ENCODE measurements at places on chromosomes 7 and 10.
A peak's percentile ranks its signal among the peaks of the same experiment; 100 is the strongest.

GRCh38 chr10:69661414-69662172, 31.5 kb downstream of the FAM241B start:
- no peak for DNase-seq

DNA sequence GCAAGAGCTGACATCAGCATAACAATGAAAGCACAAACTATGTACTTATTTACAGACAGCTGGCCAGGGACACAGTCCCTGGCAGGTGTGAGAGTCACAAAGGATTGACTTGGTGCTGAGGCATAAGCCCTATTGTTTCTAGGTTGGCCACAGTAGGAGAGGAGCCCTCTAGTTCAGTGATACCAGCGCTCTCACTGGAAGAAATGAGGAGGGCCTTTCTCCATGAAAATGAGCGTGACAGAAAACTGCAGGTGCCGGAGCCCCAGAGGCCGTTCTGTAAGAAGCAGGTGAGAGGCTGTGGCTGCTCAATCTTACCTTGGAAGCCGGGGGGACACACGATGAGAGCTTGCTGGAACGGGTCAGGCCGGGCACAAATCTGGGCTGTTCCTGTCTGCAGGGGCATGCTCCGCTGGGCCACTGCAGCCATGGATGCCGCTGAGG, 90.5 kb downstream of the CLEC2L start:
- DNase-seq, result no peak

GRCh38 chr7:105307163-105307672, 81.5 kb downstream of the SRPK2 start:
- no peak for DNase-seq

DNA sequence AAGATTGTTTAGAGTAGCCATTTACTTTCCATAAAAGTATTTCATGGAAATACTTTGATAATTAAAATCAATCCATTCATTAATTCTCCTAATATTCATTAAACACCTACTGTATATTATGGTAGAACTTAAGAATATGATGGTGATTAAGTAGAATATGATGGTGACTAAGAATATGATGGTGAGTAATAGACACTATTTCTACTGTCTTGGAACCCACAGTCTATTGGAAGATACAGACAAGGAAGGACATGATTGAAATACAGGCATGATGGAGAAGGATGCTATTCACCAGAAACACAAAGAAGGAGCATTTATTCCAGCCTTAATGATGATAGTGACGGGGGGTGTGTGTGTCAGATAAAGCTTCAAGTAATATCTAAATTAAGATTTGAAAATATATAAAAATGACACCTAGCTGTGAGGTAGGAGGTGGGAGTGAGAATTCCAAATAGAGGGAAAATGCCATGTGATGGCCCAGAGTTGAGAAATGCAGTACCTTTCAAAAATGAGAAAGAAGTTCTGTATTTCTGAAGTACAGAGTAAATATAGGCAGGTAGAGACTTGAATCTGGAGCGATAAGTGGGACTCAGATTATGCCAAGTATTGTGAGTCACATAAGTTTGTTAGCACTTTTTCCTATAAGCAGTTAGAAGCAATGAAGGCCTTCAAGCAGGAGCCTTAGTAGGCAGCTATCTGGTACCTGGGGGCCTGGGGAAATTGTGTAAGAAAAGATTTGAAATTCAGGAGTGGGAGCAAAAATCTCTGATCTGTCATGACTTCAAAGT, 12.5 kb upstream of the CDK13 start:
- no peak for DNase-seq

GRCh38 chr7:21620054-21620453, 77.2 kb downstream of the DNAH11 start:
- DNase-seq, result peak; percentile 68

DNA sequence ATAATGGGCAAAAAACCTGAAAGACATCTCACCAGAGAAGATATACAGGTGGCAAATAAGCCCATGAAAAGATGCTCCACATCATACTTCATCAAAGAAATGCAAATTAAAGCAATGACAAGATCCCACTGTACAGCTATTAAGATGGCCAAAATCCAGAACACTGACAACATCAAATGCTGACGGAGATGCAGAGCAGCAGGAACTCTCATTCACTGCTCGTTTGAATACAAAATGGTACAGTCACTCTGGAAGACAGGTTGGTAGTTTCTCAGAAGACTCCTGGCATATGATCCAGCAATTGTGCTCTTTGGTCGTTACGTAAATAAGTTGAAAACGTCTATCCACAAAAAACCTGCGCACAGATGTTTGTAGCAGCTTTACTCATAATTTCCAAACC, 35.5 kb downstream of the KIN start:
- DNase-seq, result no peak

DNA sequence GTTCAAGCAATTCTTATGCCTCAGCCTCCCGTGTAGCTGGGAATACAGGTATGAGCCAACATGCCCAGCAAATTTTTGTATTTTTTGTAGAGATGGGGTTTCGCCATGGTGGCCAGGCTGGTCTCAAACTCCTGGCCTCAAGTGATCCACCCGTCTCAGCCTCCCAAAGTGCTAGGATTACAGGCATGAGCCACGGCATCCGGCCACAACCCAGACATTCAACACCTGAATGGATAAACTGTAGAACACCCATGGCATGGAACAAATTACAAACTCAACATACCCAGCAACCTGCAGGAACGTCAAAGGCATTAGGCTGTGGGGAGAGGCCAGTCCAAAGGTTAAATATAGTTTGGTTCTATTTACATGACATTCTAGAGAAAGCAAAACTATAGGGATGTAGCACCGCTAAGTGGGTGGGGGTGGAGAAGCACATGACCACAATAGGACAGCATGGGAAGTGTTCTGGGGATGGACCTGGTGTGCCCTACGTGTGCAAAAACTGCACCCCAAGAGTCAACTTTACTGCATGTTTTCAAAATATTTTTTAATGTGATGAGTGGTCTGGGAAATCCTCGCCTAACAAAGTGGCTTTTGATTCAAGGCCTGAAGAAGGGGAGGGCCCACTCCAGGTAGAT, 6.5 kb upstream of the PGAM2 start:
- DNase-seq, result no peak

- DNase-seq, result no peak
Observed at GRCh38 chr10:43198682-43199005, 60.4 kb downstream of the CSGALNACT2 start.

DNA sequence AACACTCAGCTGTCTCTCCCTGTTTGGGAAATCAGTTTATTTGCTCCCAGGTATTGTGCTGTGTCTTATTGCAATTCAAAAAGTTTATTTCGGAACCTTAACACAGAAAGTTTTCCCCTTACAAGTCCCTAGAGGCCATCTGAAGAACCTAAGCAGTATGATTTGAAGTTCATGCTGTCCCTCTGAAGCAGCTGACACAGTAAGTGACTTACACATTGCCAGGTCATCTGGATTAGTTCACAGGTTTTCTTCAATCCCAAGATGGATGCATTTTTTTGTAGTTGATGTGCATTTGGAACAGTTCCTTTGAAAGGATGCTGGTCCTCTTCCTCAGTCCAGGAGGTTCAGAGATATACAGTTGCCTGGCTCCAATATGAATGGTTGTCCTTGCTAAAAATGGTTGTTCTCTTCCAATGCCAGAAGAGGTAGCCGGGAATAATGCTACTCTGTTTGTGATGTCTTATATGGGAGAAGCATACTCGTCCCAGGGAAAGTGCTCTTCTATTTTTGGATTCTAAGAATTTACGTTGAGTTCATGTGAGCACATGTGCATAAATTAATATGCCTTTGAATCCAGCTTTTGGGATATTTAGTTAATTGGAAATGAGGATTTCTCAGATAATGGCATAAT, 183.5 kb upstream of the PHYHIPL start:
- DNase-seq, result no peak

DNA sequence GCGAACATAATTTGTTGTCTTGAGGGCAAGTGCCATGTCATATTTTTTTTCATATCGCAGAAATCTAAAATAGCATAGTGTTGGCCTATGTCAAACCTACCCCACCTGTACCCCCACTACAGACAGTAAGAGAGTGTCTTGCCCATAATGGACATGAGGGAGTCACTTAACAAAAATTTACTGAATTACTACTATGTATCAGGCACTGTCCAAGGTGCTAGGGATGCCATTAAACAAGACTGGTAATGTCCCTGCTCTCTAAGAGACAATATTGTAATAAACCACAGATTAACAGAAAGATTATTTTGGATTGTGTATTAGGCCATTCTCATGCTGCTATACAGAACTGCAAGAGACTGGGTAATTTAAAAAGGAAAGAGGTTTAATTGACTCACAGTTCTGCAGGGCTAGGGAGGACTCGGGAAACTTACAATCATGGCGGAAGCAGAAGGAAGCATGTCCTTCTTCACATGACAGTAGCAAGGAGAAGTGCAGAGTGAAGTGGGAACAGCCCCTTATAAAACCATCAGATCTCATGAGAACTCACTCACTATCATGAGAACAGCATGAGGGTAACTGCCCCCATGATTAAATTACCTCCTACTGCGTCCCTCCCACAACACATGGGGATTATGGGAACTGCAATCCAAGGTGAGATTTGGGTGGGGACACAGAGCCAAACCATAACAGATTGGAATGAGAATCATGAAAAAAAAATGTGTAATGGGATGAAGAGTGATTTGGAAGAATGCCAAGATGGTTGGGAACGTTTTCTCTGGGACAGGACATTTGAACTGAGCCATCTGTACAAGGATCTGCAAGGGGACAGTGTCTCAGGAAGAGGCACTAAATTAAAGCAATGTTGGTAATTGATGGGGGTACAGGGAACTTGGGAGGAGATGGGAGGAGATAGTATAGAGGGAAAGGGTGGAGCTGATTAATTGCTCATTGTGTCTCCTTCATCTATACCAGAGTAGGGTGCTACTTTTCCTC, 108.5 kb downstream of the FAM107B start:
- peak; percentile 10 for DNase-seq

- no peak for DNase-seq
Observed at GRCh38 chr7:111846898-111847297, 284.6 kb upstream of the IMMP2L start.

DNA sequence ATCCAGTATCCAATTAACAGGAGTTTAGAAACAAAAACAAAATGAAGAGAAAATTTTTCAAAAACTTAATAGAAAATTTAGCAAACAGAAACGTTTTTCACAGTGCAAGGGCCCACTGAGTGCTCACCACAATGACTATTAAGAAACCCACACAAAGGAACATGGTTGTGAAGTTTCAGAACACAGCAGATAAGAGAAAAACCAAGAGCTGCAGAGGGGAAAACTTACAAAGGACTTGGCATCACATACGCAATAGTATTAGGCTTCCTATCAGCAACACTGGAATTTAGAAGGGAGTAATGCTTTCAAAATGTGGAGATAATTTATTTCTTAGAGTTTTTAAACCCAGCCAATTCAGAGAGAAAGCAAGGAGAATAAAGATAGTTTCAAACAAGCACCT, 1.7 kb upstream of the C7orf25 start:
- no peak for DNase-seq

DNA sequence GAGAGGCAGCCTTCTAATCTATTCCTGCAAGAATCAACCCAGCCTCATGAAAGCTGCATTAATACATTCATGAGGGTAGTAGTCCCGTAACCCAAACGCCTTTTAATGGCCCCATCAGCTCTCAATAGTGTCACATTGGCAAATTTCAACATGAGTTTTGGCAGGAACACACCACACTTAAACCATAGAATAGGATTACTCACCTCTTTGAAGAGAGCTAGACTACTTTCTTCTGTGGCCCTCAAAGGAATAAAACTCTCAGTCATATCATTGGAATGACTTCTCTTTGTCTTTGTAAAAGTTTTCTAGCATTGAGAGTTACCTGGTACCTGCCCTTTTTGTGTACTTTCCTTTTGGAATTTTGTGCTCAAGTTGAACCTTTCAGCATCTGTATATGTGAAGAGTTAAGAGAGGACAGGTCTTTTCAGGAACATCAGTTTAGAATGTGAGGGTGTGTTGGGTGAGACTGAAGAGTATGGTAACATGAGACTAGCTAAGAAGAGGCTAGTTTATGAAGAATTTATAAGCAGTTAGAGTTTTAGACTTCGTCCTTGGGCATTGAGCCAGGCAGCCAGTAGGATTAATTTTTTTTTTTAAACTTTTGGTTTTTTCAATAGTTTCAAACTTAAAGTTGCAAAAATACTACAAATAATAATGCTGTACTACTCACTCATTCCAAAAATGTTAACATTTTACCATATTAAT, 92.6 kb downstream of the MLLT10 start:
- peak; percentile 11 for DNase-seq

DNA sequence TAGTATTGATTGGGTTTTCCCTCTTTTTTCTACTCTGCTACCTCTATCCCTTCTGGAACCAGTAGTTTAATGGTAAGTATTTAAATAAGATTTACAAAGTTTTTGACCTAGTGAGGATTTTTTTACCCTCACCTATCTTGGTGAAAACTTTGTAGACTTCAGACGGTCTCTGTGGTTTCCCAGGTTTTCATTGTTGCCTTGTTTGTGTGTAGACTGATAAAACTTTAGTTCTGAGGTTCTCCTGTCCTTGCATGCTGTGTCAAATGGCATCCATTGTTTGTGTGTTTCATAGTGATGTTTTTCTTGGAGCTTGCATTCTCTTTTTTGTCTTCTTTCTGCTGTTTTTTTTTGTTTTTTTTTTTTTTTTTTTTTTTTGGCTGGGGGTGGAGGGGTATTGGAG, 22.6 kb downstream of the ZNRF2 start:
- DNase-seq, result no peak

DNA sequence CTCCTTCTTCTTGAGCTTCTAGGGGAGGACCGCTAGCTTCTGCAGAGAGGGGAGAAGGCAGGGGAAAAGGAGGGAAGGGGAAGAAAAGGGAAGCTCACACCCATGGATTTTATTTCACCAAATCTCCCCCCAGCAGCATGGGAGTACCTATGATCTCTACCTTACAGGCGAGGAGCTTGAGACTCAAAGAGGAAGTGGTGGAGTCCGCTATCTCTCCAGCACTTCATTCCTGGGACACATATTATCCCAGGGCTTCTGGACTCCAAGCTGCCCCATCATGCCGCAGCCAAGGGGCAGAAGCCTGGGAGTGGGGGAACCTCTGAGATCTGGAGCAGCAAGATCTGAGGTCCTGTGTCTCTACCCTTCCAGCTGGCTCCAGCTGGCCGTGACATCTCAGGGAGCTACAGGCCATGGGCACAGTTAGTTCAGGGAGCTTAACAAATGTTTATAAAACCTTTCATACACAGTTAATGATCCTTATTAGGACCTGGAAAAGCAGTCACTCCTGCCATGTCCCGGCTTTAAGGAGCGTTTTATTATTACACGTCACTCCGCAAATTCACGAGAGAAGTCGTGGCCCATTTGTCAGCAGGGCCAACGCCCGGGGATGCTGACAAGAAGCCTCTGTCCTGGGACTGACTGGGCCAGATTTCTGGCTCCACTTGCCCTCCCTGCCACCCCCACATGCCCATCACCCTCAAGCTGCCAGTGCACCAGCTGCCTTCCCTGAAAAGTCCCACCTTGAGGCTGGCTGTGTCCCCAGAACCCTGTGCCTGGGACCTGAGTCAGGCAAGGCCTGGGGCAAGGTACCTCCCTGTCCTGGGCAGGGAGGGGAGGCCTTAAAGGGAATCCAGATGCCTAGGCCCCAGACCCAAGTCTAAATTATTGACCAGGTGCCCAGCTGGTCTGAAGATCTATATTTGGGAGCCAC, 132.1 kb upstream of the ZMIZ1 start:
- peak; percentile 11 for DNase-seq

- no peak for DNase-seq
Observed at GRCh38 chr7:35792472-35792871, 8.4 kb upstream of the SEPTIN7 start.

- no peak for DNase-seq
Observed at GRCh38 chr7:50822706-50823105, 40.0 kb upstream of the GRB10 start.
